ENCODE measurements at places on chromosomes 3 and 15. TPM values are rescaled to one million over a fixed set of nuclear protein-coding genes. Genes with fewer than 3 reads are reported as not detected.

- H3K36me3 ChIP-seq: no peaks in the 10 kb centered on the region
- no peak overlapping the region for H3K4me3 ChIP-seq
- H3K27ac ChIP-seq: no peak overlapping the region
- no peaks in the 10 kb centered on the region for H3K27me3 ChIP-seq
- DNase-seq: no peak
Measured at GRCh38 chr15:81388436-81388770, 14.4 kb upstream of the TMC3 start.

DNA sequence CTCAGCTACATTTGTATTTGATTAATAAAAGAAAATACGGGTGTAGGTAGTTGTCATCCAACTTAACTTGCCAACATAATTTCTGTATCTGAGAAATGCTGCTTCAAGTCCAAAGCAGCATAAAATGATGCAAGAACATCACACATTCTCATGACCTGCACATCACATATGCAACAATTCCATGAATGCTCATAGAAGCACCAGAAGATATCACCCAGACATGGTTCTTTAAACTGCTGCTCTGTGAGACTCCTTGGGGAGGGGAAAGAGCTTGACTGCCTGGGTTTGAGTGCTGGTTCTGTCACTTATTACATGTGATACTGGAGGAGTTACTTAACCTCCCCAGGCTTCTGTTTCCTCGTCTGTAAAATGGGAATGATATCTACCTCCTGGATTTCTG lies 39.4 kb downstream of the CHST14 start:
- no peaks in the 10 kb centered on the region for H3K36me3 ChIP-seq
- H3K27ac ChIP-seq: no peak overlapping the region
- peaks cover 14% of the 10 kb centered on the region for H3K4me1 ChIP-seq
- no peak for DNase-seq
- no peaks in the 10 kb centered on the region for H3K27me3 ChIP-seq

DNA sequence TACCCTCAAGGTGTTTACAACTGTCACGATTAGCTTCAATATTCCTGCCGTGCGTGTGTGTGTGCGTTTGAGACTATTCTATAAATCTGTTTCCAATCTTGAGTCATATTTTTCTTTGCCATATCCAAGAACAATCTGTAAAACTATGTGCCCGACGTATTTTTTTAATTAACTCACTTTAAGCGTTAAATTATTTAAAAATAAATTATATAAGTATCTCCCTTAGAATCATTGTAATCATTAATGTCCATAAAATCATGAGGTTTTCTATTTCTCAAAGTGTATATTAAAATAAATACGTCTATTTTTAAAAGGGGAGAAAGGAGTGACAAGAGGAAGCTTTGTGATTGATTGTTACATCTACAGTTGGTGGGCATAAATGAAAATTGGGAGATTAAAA lies 2.9 kb downstream of the SETMAR start:
- H3K4me1 ChIP-seq: peaks cover 9% of the 10 kb centered on the region
- DNase-seq: no peak
- no peak overlapping the region for H3K4me3 ChIP-seq
- no peaks in the 10 kb centered on the region for H3K36me3 ChIP-seq
- no peaks in the 10 kb centered on the region for H3K27me3 ChIP-seq

- peaks cover 23% of the 10 kb centered on the region for H3K27me3 ChIP-seq
- no peak overlapping the region for H3K27ac ChIP-seq
Measured at GRCh38 chr15:60800299-60801072, 321.5 kb upstream of the ICE2 start.

- no peak for DNase-seq
- H3K27ac ChIP-seq: no peak overlapping the region
- H3K4me3 ChIP-seq: no peak overlapping the region
- H3K27me3 ChIP-seq: no peaks in the 10 kb centered on the region
Measured at GRCh38 chr3:187802928-187803259, 57.6 kb upstream of the BCL6 start.

GRCh38 chr3:191330530-191331048 lies 263 bp upstream of the UTS2B start:
- H3K4me1 ChIP-seq: peaks cover 54% of the 10 kb centered on the region
- H3K4me3 ChIP-seq: peak overlapping the region; percentile 84
- H3K27me3 ChIP-seq: no peaks in the 10 kb centered on the region
- peak overlapping the region; percentile 72 for H3K27ac ChIP-seq
- no peaks in the 10 kb centered on the region for H3K36me3 ChIP-seq

DNA sequence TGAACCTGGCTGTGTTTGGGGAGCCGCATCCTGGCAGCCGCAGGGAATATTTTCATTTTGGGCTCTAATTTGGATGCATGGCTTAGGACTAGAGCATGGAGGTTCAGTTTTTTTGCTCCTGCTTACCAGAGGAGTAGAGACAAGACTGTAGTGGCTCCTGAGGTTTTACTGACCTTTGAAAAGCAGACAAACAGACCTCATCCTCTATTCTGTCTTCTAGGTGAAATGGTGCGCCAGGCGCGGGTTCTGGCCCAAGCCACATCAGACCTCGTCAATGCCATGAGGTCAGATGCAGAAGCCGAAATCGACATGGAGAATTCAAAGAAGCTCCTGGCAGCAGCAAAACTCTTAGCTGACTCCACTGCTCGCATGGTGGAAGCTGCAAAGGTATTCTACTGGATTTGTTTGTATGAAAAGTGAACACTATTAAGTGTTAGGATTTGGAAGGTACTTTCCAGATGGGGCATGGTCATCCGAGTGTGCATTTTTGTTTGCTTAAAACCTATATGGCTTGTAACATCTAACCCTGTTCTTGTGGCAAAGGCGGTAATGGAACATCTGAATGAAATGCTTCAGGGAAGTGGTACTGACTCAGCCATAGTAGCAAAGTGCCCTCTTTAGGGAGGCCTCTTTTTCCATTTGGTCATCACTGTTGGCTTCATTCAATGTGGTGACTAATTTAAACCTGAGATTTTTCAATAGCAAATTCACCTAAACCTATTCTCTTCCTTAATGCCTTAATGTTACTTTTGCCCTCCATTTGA lies 330.7 kb upstream of the TPM1 start:
- H3K36me3 ChIP-seq: no peaks in the 10 kb centered on the region
- no peak overlapping the region for H3K4me3 ChIP-seq
- no peaks in the 10 kb centered on the region for H3K4me1 ChIP-seq
- peak; percentile 49 for DNase-seq
- no peak overlapping the region for H3K27ac ChIP-seq

GRCh38 chr3:182821221-182821981 lies 28.1 kb downstream of the ATP11B start:
- no peak overlapping the region for H3K27ac ChIP-seq
- no peak for DNase-seq
- H3K27me3 ChIP-seq: no peaks in the 10 kb centered on the region
- H3K36me3 ChIP-seq: no peaks in the 10 kb centered on the region

GRCh38 chr15:94185547-94186236 lies 45.7 kb upstream of the MCTP2 start:
- H3K36me3 ChIP-seq: no peaks in the 10 kb centered on the region
- H3K27ac ChIP-seq: no peak overlapping the region
- no peak overlapping the region for H3K4me3 ChIP-seq
- H3K27me3 ChIP-seq: no peaks in the 10 kb centered on the region
- peak; percentile 13 for DNase-seq

DNA sequence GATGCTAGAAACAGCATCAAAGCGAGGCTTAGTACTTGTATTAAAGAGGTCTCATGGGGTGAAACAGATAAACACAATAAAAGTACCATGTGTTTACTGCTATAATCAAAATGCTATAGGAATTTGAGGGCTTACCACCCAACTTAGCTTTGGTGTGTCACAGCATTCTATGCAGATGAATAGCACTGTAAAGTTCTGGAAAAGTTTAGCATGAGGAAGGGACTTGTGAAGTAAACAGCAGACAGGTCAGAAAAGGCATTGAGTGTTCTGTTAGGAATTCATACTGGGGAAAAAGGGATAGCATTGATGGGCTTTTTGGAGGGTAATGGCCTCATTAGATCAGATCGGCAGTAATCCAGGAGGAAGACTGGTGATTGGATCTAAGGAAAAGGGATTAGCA lies 505.3 kb downstream of the NLGN1 start:
- no peaks in the 10 kb centered on the region for H3K36me3 ChIP-seq
- peaks cover 18% of the 10 kb centered on the region for H3K4me1 ChIP-seq
- H3K4me3 ChIP-seq: no peak overlapping the region
- peak; percentile 52 for DNase-seq
- no peaks in the 10 kb centered on the region for H3K27me3 ChIP-seq
- H3K27ac ChIP-seq: peak overlapping the region; percentile 46

DNA sequence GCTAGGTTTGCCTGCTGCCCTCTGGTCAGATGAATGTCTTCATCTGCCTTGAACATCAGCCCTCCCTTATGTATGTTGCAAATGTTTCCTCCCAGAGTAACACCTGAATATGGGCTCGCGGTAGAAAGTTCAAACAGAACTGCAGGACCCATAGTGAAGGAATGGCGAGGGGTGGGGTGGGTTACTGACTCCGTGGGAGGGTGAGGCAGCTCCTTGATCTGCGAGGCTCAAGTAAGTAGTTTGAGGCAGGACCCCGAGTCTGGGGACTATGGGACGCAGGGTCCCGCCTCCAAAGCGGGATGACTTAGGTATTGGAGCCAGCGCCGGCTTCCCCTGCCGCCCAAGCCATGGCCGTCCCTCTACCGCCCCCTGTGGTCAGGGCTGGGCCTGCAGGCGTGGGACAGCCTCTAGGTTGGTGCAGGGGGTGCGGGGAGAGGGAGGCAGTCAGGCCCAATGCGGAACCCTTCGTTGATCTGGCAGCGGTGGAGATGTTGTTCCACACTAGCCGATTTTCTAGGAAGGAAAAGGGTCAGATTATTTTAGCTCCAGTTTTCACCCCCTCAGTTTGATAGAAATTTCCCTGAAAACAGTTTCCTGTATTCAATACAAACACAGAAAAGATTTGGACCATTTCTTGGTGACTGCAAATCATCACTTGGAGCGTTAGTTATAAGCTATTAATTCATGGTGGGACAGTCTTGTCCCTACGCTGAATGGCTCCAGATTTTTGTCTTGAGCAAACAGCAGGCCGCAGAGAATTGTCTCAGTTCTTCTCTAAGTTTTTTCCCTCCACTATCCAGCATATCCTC lies 72.3 kb downstream of the CORO2B start:
- no peak overlapping the region for H3K4me3 ChIP-seq
- H3K27ac ChIP-seq: no peak overlapping the region
- H3K4me1 ChIP-seq: no peaks in the 10 kb centered on the region
- H3K27me3 ChIP-seq: no peaks in the 10 kb centered on the region

DNA sequence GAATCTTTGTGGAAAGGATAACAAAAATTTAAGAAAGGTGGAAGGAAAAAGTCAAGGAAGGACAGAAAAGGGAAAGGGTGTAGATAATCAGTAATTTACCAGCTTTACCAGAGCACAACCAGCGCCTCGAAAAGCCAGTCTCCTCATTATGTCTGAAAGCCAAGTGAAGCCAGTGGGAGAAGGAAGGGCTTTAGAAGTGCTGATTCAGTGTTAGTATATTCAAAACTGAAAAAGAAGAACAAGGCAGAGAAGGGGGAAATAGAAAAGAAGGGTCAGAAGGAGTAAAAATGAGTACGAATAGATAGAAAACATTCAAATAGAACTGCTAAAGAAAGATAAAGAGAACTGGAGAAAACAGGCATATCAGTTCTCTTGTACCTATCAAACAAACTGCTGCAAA lies 4.1 kb downstream of the PBRM1 start:
- peaks cover 26% of the 10 kb centered on the region for H3K4me1 ChIP-seq
- peaks cover 32% of the 10 kb centered on the region for H3K36me3 ChIP-seq
- no peaks in the 10 kb centered on the region for H3K27me3 ChIP-seq
- H3K4me3 ChIP-seq: no peak overlapping the region
- DNase-seq: no peak
- H3K27ac ChIP-seq: peak overlapping the region; percentile 42

DNA sequence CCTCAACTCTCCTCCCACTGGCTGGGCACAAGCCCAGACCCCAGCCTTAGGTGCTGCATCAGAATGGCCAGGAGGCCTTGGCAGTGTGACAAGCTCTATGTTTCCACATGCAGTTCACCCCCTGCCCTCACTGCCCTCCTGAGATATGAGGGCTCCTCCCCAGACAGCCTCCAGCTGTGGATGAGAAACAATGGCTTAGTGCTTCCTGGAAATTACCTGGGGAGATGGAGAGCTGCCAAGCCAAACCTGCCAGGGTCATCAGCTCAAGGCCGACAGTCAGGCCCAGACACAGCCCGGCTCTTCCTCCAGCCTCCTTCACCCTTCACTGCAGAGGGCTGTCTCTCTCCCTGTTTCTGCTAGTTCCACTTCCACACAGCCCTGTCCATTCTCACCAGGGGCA lies 76.3 kb downstream of the MYLK start:
- no peak overlapping the region for H3K4me3 ChIP-seq
- DNase-seq: no peak
- H3K27ac ChIP-seq: no peak overlapping the region
- H3K4me1 ChIP-seq: no peaks in the 10 kb centered on the region
- H3K36me3 ChIP-seq: no peaks in the 10 kb centered on the region
- H3K27me3 ChIP-seq: no peaks in the 10 kb centered on the region

DNA sequence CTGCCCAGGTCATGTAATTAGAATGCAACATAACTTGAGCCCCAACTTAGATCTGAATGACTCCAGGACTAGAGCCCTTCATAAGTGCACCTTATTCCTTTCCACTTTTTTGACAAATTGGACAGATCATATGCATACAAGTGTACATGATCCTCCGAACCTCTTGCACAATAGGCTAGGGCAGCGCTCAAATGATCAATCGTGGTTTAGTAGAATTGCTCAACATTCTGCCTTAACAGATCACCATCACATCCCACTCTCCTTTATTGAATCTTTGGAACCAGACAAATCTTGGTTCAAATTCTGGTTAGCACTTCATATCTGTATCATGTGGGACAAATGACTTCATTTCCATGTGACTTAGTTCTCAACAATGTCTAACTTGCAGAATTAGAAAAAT lies 106.8 kb upstream of the CDIN1 start:
- no peak overlapping the region for H3K27ac ChIP-seq
- no peak for DNase-seq
- H3K27me3 ChIP-seq: no peaks in the 10 kb centered on the region

DNA sequence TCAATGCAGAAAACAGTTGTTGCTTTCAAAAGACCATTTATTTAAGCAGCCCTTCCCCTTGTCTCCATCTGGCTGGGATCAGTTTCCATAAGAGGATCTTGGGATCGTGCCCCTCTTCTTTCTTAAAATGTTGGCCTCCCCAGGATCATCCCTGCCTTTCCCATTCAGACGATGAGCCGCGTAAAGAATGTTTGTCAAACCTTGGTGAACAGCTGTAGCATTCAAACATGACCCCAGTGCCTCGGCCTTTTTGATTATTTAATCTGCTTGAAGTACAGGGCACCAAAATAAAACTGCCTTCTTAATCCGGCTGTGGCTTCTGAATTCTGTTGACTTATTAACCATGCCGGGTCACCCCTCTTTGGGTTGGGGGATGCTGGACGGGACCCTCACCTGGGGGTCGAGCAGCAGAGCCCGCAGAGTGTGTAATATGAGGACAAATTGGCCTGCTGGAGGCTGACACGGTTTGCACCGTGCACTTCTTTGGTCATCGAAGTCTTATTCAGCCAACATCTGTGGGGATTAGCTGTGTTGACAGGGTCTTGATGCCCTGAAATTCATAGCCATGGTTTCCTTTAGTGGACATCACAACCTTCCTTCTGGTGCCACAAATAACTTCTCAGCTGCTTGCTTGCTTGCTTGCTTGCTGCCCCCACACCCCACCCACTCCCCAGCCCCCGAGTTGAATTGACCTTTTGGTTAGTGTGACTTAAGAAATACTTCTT lies at the start of gene LRTM1:
LRTM1 (minus strand) TSS at position 14 of the 725 bp plus-strand sequence. CDS start 148 bp downstream, outside the sequence.
- H3K36me3 ChIP-seq: no peaks in the 10 kb centered on the region
- no peaks in the 10 kb centered on the region for H3K4me1 ChIP-seq
- no peak for DNase-seq
- no peak within 1 kb of the TSS for H3K27ac ChIP-seq

Gene CACNA2D2
- total RNA-seq: 0.44 TPM

Gene CEMIP
- 3.1 TPM for total RNA-seq

Gene FBXL2
- 7.2 TPM for total RNA-seq

Gene COL7A1
- 10.6 TPM for total RNA-seq

Gene SH2D7
- total RNA-seq: not detected

Gene GNAT1
- not detected for total RNA-seq

Gene NCKIPSD
- 56.3 TPM for total RNA-seq

Gene NEK10
- 1.7 TPM for total RNA-seq

Gene FAM81A
- 2.5 TPM for total RNA-seq

Gene STXBP5L
- total RNA-seq: not detected

Gene PRR20G
- not detected for total RNA-seq
